CD8-positive, alpha-beta memory T cell (primary cell): ENCODE measurements at places on chromosomes 4 and X. TPM values are rescaled to one million over a fixed set of nuclear protein-coding genes. Genes with fewer than 3 reads are reported as not detected.

Gene ATP7A
- polyA plus RNA-seq = 4.6 TPM

Gene SH3D19
- not detected for polyA plus RNA-seq

Gene MAML3
- polyA plus RNA-seq = 0.52 TPM

Gene NDNF
- not detected for polyA plus RNA-seq

Gene EREG
- polyA plus RNA-seq = not detected

Gene TMPRSS11A
- not detected for polyA plus RNA-seq

Gene PNMA3
- polyA plus RNA-seq = 0.30 TPM

Gene LAGE3
- 51.2 TPM for polyA plus RNA-seq

Gene SAGE1
- polyA plus RNA-seq = not detected

Gene GALNTL6
- polyA plus RNA-seq = not detected

Gene ASMT
- polyA plus RNA-seq = 0.40 TPM

Gene TRIM75
- not detected for polyA plus RNA-seq

Gene CNKSR2
- 4.2 TPM for polyA plus RNA-seq

Gene SPANXA2
- polyA plus RNA-seq = not detected

Gene NMU
- polyA plus RNA-seq = 2.2 TPM

Gene PCYT1B
- not detected for polyA plus RNA-seq

Gene POU4F2
- not detected for polyA plus RNA-seq

Gene TKTL2
- polyA plus RNA-seq = not detected

Gene LAMTOR3
- polyA plus RNA-seq = 39.0 TPM

Gene TDO2
- polyA plus RNA-seq = not detected

Gene CSAG1
- polyA plus RNA-seq = not detected

Gene FAM236A
- not detected for polyA plus RNA-seq

Gene HS6ST2
- polyA plus RNA-seq = not detected

Gene AP1S2
- 56.0 TPM for polyA plus RNA-seq

Gene HAND2
- polyA plus RNA-seq = not detected

Gene ASB9
- polyA plus RNA-seq = 0.71 TPM

Gene CDS1
- polyA plus RNA-seq = 0.28 TPM

Gene PARM1
- polyA plus RNA-seq = not detected

Gene AKAP14
- not detected for polyA plus RNA-seq

Gene DEFB131A
- not detected for polyA plus RNA-seq

Gene MAGED1
- 59.2 TPM for polyA plus RNA-seq

Gene HSFX4
- polyA plus RNA-seq = not detected

Gene MAGEA2B
- polyA plus RNA-seq = not detected

Gene SGCB
- polyA plus RNA-seq = 4.9 TPM

Gene CD38
- polyA plus RNA-seq = 2.1 TPM

Gene BTC
- not detected for polyA plus RNA-seq
